Esophagus mucosa (tissue), 1 donor: ENCODE measurements at places on chromosomes 4 and X. TPM values are rescaled to one million over a fixed set of nuclear protein-coding genes. Genes with fewer than 3 reads are reported as not detected.

DNA sequence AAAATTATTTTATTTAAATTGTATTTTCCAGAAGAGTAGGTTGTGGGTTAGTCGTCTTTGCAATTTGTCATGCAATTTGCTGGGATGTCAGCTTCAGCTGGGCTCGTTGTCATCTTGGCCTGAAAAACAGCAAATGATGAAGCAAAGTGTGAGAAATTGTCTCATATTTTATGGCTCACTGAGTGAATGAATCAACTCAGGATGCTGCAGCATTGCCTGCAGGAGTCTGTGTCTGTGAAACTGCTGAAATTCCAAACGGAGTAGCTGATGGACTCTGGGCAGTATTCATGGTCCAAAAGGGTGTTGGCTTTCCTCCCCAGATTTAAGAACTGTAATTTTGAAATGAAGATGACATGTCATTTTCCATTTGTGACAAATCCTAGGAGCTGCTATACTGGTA is 37.2 kb downstream of the CXCL8 start:
- ATAC-seq, result no peak

DNA sequence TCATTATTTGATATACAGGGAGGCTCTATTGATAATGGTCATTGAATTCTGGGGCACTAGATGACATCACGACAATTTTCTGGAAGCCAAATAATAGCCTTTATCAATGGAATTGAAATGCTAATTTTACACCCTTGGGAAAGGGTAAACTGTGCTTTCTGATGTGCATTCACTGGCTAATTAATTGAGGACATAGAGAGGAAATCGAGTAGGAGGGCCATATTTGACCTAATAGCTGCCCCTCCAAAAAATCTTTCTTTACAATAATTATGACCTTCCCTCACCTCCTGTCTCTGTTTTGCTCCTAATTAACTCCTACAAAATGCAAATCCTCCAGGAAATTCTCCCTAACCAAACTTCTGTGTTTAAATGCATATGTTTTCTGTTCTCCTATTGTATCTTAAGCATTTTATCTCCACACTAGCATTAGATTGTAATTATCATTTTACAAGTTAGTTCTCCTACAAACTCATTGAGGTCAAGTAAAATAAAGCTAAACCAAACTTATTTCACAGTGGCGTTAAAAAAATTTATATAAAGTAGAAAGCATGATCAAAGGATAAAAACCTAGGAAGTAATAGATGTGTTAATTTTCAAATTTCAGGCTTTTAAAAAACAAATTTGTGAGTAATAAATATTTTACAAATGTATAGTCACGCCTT is 1414.0 kb upstream of the AGA start:
- no peak for ATAC-seq

DNA sequence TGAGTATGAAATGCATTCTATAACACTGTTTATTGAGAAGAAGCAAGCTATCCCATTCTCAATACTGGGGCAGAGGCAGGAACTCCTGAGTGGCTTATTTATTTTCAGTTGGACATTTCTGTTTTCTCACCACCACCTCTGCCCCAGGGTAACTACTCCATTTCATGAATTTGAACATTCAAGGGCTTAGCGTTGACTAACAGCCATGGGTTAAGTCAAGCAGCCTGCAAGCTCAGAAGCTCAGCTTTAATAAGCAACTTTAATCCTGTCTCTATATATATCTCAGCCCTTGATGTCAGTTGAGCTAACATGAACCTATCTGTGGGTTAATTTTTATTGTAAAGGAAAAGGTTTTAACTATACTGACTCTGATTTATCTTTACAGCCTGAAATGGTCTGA is 93.8 kb downstream of the MBNL3 start:
- peak; percentile 52 for ATAC-seq

DNA sequence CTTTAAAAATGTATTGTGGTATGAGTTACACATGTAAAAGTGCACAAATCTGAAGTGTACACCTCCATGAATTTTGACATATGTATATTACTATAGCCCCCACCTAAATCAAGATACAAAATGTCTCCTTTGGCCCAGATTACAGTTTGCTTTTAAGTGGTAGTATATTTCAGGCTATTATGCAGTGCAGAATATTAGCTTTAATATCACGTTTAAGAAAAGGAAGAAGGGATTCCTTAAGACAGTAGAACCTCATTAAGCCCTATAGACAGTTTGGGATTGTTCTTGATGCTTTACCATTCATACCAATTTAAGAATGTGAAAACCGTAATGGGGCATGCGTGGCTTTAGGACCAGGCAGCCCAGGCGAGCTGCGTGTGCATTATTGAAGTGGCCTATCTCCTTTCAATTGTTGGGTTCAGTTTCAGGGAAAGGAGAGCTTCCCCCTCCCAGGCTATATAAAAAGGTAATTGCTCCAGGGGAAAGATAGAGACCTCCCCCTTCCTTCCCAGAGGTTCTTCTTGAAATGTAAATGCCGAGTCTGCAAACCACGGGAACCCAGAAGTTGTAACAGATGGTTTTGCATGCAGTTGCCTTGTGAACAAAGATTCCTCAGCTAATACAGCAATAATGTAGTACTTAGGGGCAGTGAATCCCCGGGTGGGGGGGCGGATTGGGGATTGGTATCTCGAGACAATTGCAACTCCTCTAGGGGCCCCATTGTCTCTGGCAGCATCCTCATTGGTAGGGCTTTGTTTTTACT is 106.1 kb downstream of the UCHL1 start:
- no peak for ATAC-seq

GRCh38 chrX:49199906-49200771 is at the start of gene SYP:
SYP (minus strand) TSS chrX:49200193; CDS start chrX:49200186, 7 bp downstream.
- ATAC-seq, result peak; percentile 95

Gene GABRQ
- total RNA-seq, result 0.72 TPM

Gene XG
- total RNA-seq, result 14.2 TPM

Gene SCD5
- total RNA-seq, result 1.9 TPM

Gene PLP1
- 0.04 TPM for total RNA-seq

Gene PI4K2B
- total RNA-seq, result 17.3 TPM
